CD4-positive, alpha-beta T cell treated with Interleukin-4 for 4 hours (primary cell): ENCODE measurements at places on chromosomes 2 and 18.

DNA sequence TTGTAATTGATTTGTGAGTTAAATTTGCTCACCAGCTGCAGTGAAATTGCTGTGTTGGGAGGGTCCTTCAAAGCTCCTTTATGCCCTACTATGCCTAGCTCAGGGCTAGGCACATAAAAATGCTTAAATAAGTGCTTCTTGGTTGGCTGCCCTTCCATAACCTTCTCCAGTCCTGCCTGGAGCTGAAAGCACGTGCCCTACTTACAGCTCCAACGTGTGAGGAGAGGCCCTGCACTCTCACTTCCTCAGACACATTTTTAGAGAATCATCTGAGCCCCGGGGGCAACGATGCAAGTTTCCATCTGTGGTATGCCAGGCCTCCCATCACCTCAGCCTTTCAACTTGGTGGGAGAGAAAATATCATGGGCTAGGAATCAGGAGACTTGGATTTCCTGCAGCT lies 202.7 kb downstream of the BCL11A start:
- DNase-seq, result no peak

- no peak for DNase-seq
Observed at GRCh38 chr2:61434314-61434713, 36.6 kb downstream of the USP34 start.

- DNase-seq, result no peak
Observed at GRCh38 chr2:100780203-100781008, 39.5 kb upstream of the NPAS2 start.

DNA sequence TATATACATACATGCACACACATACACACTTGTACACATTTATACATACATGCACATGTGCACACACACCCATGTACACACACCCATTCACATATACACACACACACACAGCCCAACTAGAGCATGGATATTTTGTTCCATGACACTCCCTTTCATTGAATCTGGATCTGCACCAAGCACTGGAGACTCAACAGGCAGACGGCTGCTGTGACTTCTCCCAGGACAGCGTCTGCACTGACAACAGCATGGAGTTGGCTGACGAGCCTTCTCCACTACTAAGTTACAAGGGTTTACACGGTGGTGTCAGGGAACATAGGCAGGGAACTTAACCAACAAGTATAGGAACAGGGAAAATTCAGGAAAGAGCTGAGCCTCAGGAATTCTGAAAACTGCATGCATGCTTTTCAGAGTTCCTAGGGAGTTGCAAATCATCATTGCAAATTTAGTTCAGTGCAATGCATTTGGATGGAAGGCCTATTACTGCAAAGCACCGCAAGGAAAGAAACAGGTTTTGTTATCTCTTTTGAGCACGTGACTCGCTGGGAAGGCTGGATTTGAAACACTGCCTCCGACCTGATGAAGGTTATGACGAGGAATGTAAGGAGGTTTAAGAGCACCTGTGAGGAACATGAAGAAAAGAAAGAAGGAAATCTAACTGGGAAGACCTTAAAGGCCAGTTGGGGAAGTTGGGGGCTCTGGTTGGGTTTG lies 35.9 kb downstream of the TMEM18 start:
- DNase-seq, result no peak

GRCh38 chr18:21194871-21195771 lies 46.9 kb upstream of the GREB1L start:
- peak; percentile 44 for DNase-seq

GRCh38 chr18:59272891-59273758 lies at the start of gene RAX:
RAX (minus strand) TSS chr18:59273454; CDS start chr18:59273206, 248 bp downstream.
- no peak for DNase-seq

DNA sequence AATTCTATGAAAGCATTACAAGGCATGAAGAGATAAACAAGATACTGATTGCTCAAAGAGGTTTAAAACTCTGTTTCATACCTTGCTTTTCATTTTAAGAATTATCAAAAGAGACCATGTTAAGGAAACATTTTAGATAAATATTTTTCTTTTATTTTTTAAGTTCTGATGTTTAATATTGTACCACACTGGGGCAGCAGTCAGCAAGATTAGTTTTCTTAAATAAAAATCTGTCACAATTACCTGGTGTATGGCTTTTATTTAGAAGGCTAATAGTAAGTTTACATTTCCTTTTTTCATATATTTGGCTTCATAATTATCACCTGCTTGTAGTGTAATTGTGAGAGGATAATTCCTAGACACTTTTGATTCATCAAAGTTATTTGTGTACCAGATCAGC lies 46.4 kb downstream of the ZNF804A start:
- DNase-seq, result no peak

DNA sequence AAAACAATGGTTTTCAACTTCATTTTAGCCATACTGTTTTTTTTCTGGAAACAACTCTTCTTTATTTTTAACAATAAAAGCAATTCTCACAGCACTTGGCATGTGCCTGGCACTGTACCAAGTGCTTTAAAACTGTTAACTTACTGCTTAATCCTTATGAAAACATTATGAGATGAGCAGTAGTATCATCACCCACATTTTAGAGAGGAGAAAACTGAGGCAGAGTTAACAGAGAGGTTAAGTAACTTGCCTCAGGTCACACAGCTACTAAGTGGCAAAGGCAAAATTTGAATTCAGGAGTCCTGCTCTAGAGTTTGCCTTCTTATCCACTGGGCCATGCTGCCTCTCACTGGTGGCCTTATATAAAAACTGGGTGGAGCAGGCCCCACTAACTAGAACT lies 23.2 kb downstream of the CTIF start:
- no peak for DNase-seq

DNA sequence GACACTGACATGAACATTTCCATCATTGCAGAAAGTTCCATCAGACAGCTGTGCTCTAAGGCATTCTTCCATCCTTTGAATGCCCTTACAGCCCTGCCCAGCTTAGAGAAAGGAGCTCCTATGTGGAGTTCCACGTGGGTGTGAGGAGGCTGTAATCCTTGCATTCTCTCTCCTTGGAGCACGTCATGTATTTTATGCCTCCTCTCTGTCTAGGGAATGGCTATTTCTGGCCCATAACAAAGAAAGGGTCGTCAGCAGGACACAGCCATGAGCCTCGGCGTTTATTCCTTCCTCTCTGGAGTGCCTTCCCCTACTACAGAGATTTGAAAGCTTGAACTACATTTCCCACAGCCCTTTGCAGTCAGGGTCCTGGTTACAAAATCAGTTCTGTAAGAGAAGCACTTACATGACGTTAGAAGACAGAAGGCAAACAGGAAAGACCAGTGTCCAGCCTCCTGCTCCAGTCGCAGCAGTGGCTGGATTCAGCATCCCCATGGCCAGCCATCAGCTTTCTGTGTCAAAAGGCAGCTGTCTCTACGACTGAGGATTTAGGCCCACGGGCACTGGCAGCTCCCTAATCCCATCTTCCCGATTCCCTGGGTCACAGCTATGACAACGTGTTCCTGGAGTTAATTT lies 234.9 kb downstream of the TFCP2L1 start:
- DNase-seq, result no peak

GRCh38 chr18:7856733-7857132 lies 289.6 kb downstream of the PTPRM start:
- no peak for DNase-seq

- DNase-seq, result no peak
Observed at GRCh38 chr2:67234440-67234839, 162.7 kb upstream of the ETAA1 start.

DNA sequence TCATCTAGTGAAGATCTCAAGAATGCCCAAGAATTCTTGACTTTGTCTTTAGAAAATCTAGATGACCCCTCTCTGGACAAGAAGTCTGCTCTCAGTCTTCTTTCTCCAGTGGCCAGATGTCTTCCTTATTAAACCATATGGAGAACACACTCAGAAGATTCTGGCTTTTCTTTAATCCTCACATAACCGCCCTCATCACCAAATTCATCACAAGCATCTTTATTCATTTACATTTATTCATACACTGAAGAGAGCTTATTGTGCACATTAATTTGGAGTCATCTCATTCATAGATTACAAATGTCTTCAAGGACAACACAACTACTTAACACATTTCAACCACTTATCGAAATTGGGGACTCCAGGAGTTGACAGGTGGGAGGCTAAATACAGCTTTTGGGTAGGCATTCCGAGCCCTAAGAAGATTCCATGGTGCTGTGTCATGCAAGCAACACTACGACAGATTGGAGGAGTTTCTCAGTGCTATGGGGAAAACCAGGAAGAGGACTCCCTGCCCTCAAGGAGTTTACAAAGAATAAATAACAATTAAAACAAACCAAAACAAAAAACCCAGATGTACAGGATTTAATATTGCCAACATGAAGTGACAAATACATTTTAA lies 64.8 kb upstream of the LCLAT1 start:
- DNase-seq, result no peak

DNA sequence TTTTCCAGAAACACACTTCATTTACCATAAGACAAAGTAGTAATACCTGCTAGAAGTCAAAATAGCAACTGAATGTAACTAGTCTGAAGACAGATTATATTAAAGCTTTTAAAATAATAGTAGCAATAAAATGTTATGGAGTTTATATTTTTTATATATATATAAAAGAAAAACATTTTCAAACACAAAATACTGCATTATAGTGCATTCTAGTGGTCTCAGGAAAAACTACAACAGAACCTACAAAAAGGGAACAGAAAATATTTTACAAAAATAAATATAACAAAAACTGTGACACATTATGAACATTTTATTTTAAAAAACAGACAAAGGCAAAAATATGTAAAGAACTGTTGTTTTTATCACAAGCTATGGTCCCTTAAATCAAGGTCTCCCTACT lies 48.0 kb downstream of the STRN start:
- DNase-seq, result no peak
